Naive B cell (primary cell): ENCODE measurements at places on chromosomes 12 and 14.

GRCh38 chr12:5172886-5173285 lies 129.2 kb downstream of the KCNA5 start:
- DNase-seq = no peak

GRCh38 chr12:70402597-70402996 lies 36.5 kb downstream of the KCNMB4 start:
- no peak for DNase-seq

GRCh38 chr12:28189784-28190320 lies 404 bp upstream of the CCDC91 start:
- DNase-seq = no peak

DNA sequence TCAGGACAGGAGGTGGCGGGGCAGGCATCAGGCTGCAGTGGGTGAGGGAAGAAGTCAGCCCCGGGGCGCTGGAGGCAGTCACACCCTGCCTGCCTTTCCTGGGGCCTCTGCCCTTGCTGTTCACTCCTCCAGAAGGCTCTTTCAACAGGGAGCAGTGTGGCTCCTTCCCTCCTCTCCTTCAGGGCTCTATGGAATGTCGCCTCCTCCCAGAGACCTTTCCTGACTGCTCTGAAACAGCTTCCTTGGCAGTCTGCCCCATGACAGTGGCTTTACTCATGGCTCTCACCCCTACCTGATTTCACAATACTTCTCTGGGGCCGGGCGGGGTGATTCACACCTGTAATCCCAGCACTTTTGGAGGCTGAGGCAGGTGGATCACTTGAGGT lies 7.1 kb downstream of the RHOF start:
- no peak for DNase-seq

- no peak for DNase-seq
Observed at GRCh38 chr14:56136571-56137452, 18.6 kb downstream of the PELI2 start.

- no peak for DNase-seq
Observed at GRCh38 chr12:99157946-99158345, 489.6 kb upstream of the GARIN6 start.

- no peak for DNase-seq
Observed at GRCh38 chr12:132014915-132015280, 65.2 kb downstream of the EP400 start.

GRCh38 chr14:65010211-65010931 lies 23.7 kb downstream of the FNTB start:
- DNase-seq = no peak

DNA sequence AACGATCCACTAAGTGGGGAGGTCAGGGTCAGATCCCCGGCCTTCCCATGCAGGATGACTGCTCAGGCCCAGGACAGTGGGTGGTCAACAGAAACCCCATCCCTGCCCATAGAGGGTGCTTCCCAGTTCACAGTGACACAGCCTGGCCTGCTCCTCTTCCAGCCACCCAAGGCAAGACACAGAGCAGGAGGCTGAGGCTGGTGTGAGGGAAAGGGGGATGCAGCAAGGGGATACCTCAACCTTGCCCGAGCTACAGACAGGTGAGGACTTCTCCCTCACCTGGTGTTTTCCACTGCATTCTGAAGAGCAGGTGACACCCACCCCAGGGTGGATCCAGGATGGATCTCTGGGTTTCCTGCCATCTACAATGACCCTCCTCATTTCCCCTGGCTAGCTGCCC lies 106.7 kb downstream of the KIF26A start:
- no peak for DNase-seq

DNA sequence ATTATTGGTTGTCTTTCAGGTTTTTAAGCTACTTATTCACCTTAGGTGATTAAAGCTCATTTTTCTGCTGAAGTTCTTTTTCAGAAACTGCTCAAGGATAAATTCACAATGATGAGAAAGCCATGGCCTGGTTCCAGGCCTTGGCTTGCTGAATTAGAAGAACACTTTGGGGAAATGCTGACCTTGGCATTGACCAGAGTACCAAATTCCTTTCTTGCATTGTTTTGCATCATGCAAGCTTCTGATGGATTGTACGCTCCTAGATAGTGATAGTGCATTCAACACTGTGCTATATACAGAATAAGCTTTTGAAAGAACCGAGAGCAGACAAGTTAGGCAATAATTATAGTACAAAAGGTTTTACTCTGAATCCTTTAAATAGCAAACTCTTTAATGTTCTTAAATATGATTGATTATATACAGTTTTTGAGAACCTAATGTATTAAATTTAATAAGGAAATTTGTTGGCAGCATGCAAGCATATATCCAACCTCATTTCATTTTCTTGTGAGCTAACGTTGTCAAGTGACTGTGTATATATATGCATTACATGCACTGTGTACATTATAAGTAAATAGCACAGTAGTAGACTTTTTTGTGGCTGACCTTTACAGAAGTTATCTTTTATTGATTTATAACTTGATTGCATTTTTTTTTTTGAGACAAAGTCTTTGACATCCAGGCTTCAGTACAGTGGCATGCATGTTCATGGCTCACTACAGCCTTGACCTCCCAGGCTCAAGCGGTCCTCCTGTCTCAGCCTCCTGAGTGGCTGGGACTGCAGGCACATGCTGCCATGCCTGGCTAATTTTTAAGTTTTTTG lies 99.2 kb downstream of the DIP2B start:
- DNase-seq = no peak

DNA sequence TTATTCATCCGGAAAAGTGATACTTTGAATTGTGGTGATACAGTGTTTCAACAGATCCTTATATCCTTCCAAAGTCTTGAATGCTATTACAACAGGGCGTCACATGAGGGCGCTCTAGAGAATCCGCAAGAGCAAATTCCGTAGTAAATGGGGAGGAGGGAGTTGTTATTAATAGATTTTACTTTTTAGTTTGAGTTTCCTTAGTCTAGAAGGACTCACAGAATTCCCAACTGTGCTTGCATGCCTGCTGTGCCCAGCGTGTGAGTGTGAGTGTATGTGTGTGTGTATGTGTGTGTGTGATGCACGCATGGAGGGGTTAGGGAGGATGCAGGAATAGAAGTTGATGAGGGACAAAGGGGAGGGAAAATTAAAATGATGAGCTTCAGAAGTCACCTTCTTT lies 375.3 kb downstream of the C12orf75 start:
- no peak for DNase-seq

- no peak for DNase-seq
Observed at GRCh38 chr12:109844091-109844490, 10.9 kb upstream of the TRPV4 start.

DNA sequence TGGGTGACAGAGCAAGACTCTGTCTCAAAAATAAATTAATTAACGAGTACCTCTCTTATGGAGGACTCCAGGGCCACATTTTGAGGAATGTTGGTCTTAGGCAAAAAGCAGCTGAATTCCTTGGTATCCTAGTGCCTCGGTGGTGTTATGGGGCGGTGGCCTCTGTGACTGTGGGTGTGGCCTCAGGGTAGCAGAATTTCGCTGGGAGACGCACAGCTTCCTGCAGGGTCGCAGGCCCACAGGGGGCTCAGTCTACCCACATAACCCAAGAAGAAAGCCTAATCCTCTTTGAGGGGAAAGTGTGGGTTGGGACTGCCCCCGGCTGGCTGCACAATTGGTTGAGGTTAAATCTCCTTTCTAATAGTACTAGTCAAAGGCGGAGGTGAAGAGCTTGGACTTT lies 11.2 kb upstream of the SERPINA4 start:
- no peak for DNase-seq
